ENCODE measurements at places on chromosomes 7 and 10.
A peak's percentile ranks its signal among the peaks of the same experiment; 100 is the strongest.

GRCh38 chr10:11610826-11611247 lies 613 bp downstream of the USP6NL start:
- ATAC-seq, result peak; percentile 24

DNA sequence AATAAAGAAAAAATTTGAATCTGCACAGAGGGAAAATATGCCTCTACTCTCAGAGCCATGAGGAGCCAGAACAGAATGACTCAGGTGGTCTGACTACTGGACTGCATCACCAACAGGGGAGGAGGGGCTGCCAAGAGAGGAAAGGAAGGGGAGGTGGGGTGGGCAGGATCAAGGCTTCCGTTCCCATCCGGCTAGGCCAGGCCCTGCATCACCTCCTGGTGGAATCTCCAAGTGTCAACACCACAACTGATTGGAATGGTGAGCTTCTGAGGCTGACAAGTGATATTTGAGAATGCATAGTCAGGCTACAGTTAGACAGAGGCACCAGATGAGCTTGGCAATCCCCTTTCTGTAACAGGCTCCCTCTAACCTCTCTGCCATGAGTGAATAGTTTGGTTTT lies 10.4 kb upstream of the GPR26 start:
- no peak for ATAC-seq

- no peak for ATAC-seq
Observed at GRCh38 chr7:80661729-80662128, 23.3 kb downstream of the CD36 start.

DNA sequence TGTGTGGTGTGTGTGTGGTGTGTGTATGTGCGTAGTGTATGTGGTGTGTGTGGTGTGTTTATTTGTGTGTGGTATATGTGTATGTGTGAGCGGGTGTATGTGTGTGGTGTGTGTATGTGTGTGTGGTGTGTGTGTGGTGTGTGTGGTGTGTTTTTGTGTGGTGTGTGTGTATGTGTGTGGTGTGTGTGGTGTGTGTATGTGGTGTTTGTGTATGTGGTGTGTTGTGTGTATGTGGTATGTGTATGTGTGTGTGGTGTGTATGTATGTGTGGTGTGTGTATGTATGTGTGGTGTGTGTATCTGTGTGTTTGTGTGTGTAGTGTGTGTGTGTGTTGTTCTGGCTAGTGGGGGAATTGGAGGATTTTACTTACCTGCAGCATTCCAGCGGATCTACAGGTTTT lies 427.4 kb downstream of the PAXIP1 start:
- ATAC-seq, result no peak

- no peak for ATAC-seq
Observed at GRCh38 chr7:141362580-141363435, 188.4 kb upstream of the AGK start.

DNA sequence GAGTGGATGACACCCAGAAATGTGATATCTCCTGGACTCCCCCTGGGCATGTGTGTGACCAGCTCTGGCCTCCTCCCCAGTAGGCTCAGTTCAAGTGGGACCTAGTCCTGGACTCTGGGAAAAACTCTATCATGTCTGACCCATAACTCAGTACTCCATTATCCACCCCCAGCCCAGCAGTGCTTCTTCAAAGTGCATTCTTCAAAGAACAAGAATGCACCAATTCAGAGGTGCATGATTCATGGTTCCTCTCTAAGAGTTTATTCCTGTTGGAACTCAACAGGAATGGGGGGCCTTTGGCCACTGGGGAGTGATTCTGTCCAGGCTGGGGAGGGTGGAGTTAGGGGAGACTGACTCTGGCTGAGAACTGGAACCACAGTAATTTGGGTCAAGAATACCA lies 173.6 kb upstream of the CXCL12 start:
- ATAC-seq, result no peak
